Stimulated activated CD4-positive, alpha-beta T cell treated with anti-CD3 and anti-CD28 coated beads, TNF-alpha, amount 100 ng/mL, for 4 hours (primary cell): ENCODE measurements at places on chromosomes 2 and 18.

GRCh38 chr2:238031751-238032150 lies 29.1 kb upstream of the SCLY start:
- no peak for DNase-seq

GRCh38 chr2:218214116-218214515 lies 2.9 kb upstream of the ARPC2 start:
- DNase-seq, result no peak

DNA sequence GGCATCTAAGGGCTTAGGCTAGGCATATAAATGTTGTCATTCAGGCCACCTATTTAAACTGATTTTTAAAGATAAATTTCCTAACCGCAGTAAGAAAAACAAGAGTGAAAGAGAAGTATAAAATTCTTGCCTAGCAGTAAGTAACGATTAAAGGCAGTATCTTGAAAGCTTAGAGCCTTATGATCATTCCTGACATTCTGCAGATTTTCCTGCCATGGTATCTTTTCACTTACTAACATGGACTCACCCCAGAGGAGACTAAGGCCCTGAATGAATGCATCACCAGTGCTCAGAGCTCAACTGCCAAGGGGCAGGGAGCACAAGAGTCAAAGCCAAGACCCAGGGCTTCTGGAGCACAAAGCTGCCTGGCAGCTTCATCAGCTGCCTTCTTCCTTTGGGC lies 133.1 kb downstream of the GCA start:
- no peak for DNase-seq

- no peak for DNase-seq
These were observed 18.6 kb upstream of the GYPC start for GRCh38 chr2:126637386-126637785.

- no peak for DNase-seq
These were observed 6.7 kb upstream of the ONECUT2 start for GRCh38 chr18:57428221-57429150.

DNA sequence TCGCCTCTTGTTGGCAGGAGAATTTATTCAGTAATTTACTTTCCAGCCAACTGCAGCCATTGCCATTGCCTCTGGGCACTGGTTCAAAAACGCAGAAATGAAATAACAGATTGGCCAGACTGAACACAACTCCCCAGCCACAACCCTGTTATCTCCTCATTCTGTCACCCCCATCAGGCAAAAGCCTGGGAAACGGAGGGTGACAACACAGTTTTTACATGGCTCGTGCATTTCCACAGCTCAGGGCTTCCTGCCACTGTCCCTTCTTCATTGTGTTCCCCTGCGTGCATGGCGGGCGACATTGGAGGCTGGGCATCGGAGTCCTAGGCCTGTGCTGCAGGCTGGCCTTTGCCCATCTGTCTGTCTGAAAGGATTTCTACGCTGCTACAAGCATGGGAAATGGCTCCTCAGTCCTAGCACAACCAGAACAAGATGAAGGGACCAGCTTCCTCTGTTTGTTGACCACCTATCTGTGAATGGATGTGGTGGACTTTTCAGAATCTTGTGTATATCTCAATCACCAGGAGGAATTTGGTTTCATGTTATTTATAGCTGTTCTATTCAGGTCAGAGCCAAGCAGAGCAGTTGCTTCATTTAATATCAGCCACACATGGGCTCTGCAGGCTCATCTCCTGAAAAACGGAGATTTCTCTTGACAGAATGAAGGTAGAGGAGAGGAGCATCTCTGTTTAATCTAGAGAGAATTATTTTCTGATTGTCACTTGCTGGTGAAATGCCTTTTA lies 107.0 kb downstream of the MGAT5 start:
- no peak for DNase-seq

DNA sequence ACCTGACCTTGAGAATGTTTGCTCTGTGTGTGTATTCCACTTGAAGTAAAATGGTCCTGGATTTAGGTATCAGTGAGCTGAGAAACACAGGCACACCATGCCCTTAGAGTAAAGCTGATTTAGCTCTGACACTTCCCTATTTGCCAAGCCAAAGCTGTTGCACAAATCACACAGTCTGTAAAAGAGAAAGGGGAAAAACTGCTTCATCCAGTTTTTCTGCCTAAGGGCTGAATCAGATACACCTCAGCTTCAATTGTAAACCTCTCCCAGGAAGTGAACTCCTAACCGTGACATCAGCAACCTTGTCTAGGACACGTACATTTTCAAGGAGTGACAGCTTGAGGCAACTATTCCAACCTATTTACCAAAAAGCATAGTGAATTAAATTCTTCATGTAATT lies 150.4 kb downstream of the NR4A2 start:
- no peak for DNase-seq

- no peak for DNase-seq
These were observed 153.4 kb downstream of the UBR3 start for GRCh38 chr2:169980643-169981042.

DNA sequence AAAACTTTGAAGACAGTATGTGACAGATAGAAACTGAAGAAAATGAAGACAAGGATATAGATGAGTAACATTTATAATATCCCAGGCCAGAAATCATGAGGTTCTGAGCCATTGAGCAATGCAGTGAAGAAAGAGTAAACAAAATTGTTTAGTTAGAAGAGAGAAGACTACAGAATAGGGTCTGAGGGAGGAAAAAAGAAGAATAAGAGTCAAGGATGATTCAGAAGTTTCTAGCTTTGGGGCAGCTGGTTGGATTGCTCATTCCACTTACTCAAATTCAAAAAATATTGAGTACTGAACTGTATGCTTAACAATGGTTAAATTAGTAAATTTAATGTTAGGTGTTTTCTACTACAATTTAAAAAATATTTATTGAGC lies 155.0 kb upstream of the OTX1 start:
- DNase-seq, result no peak

DNA sequence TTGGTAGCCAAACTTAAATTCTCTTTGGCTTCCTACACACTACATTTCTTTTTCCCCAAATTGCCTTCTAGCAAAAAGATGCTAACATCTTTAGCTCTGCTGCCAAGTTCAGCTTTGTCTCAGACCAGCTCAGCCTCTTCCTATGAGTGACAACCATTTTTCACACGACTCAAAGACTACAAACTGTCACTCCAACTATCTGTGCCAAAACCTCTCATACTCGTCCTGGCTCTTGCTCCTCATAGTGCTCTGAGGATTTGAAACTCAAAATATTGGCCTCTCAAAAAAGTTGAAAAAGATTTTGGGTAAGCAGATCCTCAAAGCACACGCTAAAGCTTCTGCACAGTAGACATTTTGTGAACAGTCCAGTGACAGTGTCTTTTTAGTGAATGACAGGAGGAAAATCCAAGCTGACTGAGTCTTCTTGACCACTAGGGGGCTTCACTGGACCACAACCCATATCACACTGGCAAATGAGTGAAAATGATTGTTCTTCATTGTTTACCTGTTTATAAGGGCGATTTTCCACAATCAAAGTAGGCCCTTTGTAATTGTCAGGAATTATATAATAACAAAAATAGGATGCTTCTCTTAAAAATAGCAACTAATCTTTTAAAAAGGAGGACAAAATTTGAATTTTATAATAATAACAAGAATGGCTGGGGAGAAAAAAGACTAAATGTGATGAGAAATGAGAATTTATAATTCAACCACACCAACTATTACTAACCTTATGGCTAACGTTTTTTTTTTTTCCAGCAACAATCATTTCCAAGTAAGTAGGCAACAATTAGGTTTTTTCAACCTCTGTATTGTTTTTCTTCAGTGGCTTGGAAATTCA lies 85.5 kb upstream of the PGAP1 start:
- no peak for DNase-seq

- DNase-seq, result no peak
These were observed 13.2 kb downstream of the ZNF804A start for GRCh38 chr2:184611361-184612085.

- no peak for DNase-seq
These were observed 441.3 kb downstream of the RND3 start for GRCh38 chr2:150046211-150046610.

GRCh38 chr2:217430916-217431576 lies 571.2 kb upstream of the TNP1 start:
- DNase-seq, result no peak

- no peak for DNase-seq
These were observed 208.4 kb downstream of the ANAPC1 start for GRCh38 chr2:111675419-111676194.

GRCh38 chr2:9110893-9111569 lies 95.6 kb upstream of the ASAP2 start:
- DNase-seq, result no peak

GRCh38 chr2:232420463-232421188 lies 14.0 kb downstream of the ALPG start:
- DNase-seq, result no peak
